Left ventricle myocardium inferior (tissue), 1 donor: ENCODE measurements at places on chromosomes 6 and 20. TPM values are rescaled to one million over a fixed set of nuclear protein-coding genes. Genes with fewer than 3 reads are reported as not detected.
A peak's percentile ranks its signal among the peaks of the same experiment; 100 is the strongest.

DNA sequence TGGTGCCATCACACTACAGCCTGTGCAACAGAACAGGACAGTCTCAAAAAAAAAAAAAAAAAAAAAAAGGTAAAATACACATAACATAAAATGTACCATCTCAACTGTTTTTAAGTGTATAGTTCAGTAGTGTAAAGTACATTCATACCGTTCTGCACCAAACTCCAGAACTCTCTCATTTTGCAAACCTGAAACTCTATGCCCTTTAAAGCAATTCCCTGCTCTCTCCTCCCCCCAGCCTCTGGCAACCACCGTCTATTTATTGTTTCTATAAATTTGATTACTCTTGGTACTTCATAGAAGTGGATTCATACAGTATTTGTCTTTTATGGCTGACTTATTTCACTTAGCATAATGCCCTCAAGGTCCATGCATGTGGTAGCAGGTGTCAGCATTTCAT, 12.9 kb downstream of the RIPOR2 start:
- DNase-seq, result no peak

- no peak for DNase-seq
Observed at GRCh38 chr6:35485402-35485877, 11.4 kb downstream of the TEAD3 start.

The TRAPPC3L gene
- total RNA-seq, result not detected

GRCh38 chr6:42820512-42821340, 38.9 kb downstream of the BICRAL start:
- DNase-seq, result peak; percentile 16

The C4B gene
- total RNA-seq, result 72.9 TPM

GRCh38 chr6:139060332-139060731, 31.8 kb downstream of the ABRACL start:
- DNase-seq, result no peak

- DNase-seq, result no peak
Observed at GRCh38 chr20:19867074-19867473, 109.0 kb downstream of the RIN2 start.

- DNase-seq, result no peak
Observed at GRCh38 chr6:13678255-13678983, 33.2 kb downstream of the RANBP9 start.

The CLPSL2 gene
- total RNA-seq, result not detected

- no peak for DNase-seq
Observed at GRCh38 chr6:70864401-70864800, 92.5 kb downstream of the B3GAT2 start.

DNA sequence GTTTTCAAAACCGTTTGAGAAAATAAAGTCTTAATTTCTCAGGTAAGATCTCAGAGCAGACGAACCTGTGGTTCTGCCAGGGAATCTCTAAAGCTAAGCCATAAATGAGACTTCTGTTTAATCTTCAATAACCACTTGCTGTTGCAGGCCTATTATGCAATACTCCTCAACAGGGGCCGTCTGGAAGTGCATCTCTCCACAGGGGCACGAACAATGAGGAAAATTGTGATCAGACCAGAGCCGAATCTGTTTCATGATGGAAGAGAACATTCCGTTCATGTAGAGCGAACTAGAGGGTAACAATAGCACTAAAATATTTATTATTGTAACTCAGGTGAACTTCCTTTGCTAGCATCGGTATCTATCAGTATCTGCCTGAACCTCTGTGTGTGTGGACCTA, 223.7 kb downstream of the ARHGAP18 start:
- no peak for DNase-seq

The RAET1L gene
- total RNA-seq, result not detected

DNA sequence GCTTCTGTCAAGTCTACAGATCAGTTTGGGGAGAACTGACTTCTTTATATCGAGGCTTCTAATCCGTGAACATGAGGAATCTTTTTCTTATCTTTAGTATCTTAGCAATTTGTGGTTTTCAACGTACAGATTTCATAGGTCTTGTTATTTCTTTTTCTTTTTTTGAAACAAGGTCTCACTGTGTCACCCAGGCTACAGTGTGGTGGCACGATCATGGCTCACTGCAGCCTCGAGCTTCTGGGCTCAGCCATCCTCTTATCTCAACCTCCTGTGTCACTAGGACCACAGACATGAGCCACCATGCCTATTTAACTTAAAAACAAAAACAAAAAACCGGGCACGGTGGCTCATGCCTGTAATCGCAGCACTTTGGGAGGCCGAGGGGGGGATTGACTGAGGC, 29.3 kb downstream of the DNAJC5 start:
- DNase-seq, result no peak

The UBE2C gene
- total RNA-seq, result 0.91 TPM

The LST1 gene
- total RNA-seq, result 6.5 TPM

DNA sequence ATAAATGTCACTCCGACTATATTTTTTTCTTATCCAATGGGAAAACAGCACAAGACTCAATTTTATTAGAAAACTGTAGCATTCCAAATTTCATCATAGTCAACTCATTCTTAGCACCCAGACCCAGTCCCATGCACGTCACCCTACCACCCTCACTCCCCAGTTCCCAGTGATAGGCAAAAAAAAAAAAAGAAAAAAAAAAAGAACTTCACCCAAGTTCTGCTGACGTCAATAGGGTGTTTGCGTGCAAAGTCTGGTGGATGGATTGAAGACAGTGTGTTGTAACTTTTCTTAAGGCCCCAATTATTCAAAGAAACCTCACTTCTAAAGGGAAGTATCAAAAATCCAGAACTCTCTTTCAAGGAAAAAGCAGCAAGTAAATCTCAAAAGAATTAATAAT, 213.9 kb upstream of the PRDM1 start:
- no peak for DNase-seq
